H7 (cell line): ENCODE measurements at places on chromosomes 12 and 14. TPM values are rescaled to one million over a fixed set of nuclear protein-coding genes. Genes with fewer than 3 reads are reported as not detected.

Gene VWF
- 1.6 and 2.3 TPM in 2 replicates for total RNA-seq

Gene SPTB
- total RNA-seq, result 0.17 and 0.22 TPM in 2 replicates

Gene PTHLH
- total RNA-seq, result 0.28 TPM in 1 of 2 replicates, not detected in the other

Gene SSTR1
- 2.0 and 10.8 TPM in 2 replicates for total RNA-seq

GRCh38 chr12:26378711-26379110, 183.3 kb downstream of the SSPN start:
- DNase-seq, result no peak
